CMK (cell line): ENCODE measurements at places on chromosomes 1 and 21.

- no peak for DNase-seq
These were observed 33.1 kb downstream of the LRRC71 start for GRCh38 chr1:156953571-156953970.

DNA sequence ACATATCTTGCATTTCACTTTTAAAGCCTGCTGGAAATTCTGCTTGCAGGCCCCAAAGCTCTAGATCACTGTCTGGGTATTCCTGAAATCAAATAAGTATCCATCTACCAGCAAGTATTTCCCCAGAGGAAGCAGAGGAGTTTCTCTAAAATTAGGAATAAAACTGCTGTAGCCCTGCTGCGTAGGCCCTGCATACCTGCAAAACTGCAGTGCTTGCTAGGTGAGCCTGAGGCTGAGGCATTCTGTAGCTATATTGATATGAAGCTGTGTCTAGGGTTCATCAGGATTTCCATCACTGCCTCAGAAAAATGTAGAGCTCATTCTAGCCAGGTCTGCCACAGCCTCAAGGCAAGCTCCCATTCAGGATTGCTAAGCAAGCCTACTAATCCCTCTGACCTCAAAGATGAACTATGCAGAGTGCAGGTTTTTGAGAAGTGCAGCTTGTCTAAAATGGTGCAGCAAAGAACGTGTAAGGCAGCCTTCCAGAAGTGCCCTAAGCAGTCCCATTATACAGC lies 28.7 kb downstream of the NPHS2 start:
- DNase-seq, result no peak

- DNase-seq, result no peak
These were observed 6.0 kb upstream of the LCE1F start for GRCh38 chr1:152768847-152769533.

DNA sequence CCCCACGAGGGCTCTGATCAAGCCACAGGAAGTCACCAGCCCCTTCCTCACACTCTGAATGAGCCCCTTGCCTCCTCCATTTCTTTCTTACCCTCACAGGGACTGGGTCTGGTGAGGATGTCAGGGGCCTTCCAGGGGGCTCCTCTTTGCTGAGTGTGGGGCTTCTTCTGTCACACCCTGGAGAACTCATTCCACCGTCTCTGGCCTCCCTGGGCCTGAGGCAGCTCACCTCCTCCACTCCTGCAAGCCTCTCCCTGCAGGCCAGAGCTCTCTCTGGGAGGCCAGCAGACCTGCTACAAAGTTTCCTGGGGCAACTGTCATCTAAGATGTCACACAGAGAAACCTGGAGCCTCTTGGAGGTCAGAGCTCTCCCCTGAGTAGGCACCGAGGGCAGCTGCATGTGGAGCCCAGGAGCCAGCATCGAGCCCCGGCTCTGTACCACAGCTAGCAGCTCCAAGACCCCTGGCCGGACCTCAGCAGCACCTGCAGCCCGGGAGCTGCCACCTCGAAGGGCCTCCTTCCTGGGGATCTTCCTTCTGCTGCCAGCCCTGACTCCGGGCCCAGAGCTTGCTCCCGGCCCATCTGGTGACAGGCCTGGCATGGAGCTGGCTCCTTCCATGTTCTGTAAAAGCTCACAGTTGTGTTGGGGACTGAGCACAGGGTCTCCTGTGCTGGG lies 1.1 kb downstream of the SPOCD1 start:
- no peak for DNase-seq

DNA sequence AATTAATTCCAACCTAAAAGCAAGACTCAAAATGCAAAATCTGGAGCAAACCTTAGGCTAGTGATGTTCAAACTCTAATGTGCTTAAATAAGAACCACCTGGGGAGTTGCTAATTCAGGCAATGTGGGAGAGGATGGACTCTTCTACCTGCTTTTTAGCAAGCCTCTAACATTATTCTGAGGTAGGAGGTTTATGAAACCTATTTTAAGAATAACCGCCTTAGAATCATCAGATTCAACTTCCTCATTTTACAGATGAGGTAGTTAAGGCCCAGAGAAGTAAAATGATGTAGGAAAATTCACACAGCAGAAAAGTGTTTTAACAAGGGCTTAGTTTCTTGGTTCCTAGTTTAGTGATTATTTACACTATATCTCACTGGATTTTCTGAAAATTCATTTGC lies 8.6 kb upstream of the NTNG1 start:
- DNase-seq, result no peak

- peak; percentile 43 for DNase-seq
These were observed 42.3 kb downstream of the TCEANC2 start for GRCh38 chr1:54095546-54096226.

DNA sequence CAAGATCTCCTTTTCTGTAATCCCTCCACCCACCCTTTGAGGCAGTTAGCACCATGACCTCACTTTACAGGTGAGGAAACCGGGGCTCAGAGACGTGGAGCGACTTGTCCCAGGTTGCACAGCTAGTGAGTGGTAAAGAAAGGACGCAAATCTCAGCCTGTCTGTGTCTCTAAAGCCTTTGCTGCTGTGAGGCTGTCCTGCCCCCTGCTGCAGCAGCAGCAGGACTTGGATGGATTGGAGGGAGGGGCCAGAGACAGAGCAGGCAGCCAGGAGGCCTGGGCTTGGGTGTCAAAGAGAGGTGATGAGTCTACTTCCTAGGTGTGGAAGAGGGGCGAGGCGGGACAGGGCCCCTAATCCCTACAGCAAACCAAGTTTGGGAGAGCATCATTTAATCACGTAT lies 69.6 kb downstream of the PTPRU start:
- DNase-seq, result no peak

DNA sequence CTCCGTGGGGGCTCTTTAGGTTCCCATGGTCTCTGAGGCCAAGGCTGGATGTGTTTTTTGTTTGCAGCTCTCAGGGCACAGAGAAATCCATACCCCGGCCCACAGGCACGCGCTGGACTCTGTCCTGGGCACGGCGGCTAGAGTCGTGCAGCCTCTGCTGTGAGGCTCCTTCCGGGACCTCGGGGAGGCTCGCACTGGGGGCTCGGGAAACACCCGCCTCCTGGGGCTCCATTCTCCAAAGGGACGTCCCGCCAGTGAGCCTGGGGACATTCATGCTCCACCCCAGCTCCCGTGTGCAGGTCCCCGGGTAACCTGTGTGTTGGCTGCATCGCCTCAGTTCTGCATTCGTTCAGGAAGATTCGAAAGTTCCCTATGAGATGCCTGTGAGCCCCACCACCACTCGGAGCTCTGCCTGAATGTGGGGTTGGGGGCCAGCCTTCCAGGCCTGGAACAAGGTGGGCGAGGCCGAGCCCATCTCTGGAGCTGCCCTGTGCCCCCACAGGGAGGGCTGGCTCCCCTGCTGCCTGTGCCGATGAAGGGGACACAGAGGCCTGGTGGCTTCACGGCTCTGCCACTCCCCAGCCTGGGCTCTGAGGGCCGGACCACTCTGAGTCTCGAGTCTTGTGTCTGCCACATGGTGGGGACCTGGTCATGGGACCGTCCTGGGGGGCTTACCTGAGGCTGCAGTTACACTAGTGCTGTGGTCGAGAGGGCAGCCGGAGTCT lies 182.0 kb upstream of the ARHGEF16 start:
- DNase-seq, result no peak

DNA sequence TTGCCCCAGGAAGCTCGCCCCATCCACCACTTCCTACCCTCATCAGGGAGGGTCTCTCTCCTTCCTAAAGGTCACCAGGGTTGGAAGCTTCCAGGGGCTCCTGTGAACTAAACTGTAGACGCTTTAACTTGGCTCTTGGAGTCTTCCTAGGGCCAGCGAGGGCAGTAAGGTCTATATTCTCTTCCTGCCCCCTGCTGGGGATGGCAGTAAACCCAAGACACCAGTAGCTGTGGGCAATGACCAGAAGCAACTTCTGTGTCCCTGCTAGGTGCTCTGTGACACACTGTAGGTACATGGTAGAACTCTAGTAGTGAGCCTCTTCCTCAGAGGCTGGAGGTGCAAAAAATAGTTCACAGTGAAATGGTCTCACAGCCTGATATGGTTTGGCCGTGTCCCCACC lies 30.0 kb downstream of the KCND3 start:
- no peak for DNase-seq

GRCh38 chr1:59041646-59042277 lies 255.1 kb upstream of the FGGY start:
- no peak for DNase-seq

DNA sequence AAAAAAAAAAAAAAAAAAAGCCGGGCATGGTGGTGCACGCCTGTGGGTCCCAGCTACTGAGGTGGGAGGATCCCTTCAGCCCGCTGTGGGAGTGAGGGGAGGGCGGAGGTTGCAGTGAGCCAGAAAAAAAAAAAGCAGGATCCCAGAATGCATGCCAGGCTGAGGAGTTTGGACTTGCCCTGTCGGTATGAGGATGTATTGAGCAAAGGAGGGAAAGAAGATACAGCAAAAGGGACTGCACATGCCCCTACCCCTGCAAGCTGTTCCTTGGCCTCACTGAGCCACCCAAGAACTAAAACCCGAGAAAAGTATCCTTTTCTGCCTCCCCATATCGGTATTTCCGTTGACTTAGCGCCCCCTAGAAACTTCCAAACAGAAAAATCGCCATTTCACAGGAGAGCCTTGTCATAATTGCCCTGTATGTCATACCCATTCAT lies 1.3 kb upstream of the GPATCH4 start:
- DNase-seq, result no peak

- DNase-seq, result no peak
These were observed 504 bp downstream of the H6PD start for GRCh38 chr1:9235096-9235459.

GRCh38 chr1:92259350-92259749 lies 39.4 kb downstream of the GLMN start:
- no peak for DNase-seq
